Stimulated activated CD8-positive, alpha-beta memory T cell treated with anti-CD3 and anti-CD28 coated beads, Interleukin-15, amount 100 ng/mL, for 24 hours (primary cell): ENCODE measurements at places on chromosomes 2 and 18.

GRCh38 chr18:75070235-75070624 is 138.7 kb downstream of the PTGR3 start:
- DNase-seq: no peak

- DNase-seq: no peak
Measured at GRCh38 chr2:132703396-132703795, 33.4 kb upstream of the LYPD1 start.

DNA sequence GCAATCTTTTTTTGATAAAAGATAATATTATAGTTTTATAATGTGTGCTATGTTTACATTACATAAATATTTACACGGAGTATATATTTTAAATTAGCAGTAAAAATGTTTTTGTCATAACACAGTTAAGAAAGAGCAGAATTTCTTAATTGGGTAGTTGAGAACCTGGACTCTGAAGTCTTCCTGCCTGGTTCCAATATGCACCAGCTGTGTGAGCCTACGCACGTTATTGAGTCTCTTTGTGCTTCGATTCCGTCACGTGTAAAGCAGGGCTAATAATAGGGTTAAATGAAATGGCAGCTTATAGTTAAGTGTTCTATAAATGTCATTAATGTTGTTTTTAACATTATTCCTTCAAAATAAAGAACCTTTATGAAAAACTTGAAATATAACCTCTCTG is 1.2 kb upstream of the CCDC88A start:
- DNase-seq: no peak

GRCh38 chr2:173122936-173123335 is 47.3 kb downstream of the MAP3K20 start:
- DNase-seq: no peak

- DNase-seq: no peak
Measured at GRCh38 chr18:67260841-67261240, 255.7 kb downstream of the DSEL start.

DNA sequence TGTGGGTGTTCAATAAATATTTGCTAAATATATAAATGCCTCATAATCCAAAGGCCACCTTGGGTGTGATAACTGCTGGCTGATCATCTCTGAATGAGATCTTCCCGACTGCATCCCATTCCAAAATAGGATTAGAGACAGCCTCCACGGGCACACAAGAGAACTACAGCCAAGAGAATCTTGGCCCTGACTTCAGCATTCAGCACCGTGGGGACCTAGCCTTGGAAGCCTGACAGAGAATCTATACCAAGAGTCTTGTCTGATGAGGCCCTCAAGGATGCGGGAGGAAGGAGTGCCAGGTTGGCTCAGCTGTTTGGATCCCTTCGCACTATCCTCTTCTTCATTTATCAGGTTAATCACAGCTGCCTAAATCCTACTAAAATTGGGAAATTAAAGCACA is 85.8 kb downstream of the RBM43 start:
- no peak for DNase-seq

- DNase-seq: no peak
Measured at GRCh38 chr2:61368687-61369665, 101.9 kb downstream of the USP34 start.

DNA sequence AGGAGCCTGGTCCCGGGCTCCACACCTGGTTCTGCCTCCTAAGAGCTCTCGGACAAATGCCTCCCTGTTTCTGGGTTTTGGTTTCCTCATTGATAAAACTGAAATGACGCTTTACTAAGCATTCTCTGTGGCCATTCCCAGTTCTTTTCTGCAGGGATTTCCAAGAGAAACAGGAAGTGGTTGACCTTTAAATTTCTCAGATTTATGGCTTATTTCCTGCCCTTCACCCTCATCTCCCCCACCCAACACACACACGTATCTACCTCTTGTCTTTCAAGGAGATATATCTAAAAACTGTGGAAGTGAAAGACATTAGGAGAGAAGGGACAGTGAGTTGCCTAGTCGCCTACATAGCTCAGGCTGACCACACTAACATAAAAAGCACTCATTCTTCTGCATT is 53.0 kb downstream of the PIEZO2 start:
- no peak for DNase-seq

- no peak for DNase-seq
Measured at GRCh38 chr2:8214036-8214615, 467.7 kb upstream of the ID2 start.

DNA sequence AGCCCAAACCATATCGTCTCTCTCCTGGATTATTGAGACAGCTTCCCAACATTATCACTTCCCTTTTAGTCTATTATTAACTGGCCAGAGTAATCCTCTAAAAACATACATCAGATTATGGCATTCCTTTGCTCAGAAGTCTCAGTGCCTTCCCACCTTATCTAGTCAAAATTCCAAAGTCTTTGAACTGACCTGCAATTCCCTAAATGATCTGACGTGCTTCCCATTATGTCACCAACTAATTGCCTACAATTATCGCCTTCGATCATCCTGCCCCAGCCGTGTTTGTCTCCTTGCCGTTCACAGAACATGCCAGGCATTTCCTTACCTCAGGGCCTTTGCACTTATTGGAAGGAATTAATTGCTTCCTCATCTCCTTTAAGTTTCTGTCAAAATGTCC is 332.4 kb downstream of the IRS1 start:
- DNase-seq: no peak

DNA sequence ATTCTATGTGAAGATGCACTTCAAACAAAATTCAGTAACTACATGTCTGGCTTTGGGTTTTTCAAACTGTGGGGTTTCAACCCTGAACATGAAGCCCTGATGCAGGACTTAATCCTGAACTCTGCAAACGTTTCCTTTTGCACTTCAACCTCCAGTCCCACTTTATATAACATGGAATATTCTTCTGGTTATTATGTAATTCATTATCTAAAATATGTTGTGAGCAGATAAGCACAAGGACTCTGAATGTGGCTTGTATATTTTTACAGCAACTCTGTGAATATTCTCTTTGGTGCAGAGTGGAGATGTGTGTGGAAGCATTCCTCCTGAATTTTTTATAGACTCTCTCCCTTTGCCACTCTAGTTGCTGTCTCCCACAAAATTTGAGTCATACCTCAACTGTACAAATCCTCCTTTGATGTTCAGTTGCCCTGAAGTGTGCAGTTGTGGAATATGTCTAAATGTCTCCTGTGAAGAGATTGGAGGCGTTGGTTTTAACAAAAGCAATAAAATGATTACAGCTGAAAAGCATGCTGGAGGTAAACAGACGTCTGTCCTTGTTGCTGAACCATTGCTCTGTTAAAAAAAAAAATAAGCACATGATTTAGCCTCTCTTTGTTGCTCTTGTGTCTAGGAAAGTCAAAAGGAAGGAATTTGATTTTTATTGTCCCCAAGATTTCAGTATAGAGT is 205.1 kb upstream of the NRP2 start:
- no peak for DNase-seq

GRCh38 chr2:401019-401679 is 113.3 kb upstream of the ALKAL2 start:
- no peak for DNase-seq

DNA sequence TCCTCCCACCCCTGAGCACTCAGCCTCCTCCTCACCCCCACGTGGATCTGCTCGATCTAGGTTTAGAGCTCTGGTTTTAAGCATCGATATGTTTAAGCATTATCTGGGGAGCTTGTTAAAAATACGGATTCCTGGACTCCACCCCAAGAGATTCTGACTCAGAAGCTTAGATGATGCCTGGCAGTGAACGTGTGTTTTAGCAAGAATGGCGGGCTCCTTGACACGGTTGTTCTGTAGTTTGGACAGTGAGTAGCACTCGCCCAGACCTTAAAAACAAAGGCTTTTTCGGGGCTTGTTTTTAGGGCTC is 47.3 kb downstream of the LDLRAD4 start:
- no peak for DNase-seq

- DNase-seq: no peak
Measured at GRCh38 chr18:62182220-62182619, 4.6 kb downstream of the PIGN start.

DNA sequence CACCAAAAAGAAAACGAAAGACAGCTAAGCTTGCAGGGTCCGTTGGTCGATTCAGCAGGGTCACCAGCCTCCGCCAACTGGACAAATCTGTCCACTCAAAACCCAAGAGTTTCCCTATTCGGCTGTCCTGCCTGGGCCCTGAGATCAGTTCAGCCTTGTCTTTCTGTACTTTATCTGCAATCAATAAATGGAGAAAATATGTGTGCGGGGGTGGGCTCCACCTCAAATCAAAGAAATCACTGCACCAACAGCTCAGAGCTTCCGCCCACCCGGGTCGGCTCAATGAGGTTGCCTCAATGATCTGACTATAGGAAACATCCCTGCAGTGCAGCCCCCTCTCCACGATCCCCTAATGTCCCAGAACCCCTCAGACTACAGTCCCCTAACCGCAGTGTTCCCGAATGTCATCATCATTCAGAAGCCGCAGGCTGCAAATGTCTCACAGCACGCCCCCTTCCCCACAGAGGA is 447 bp downstream of the GGCX start:
- no peak for DNase-seq

- no peak for DNase-seq
Measured at GRCh38 chr18:21196426-21196825, 45.6 kb upstream of the GREB1L start.
